Astrocyte of the spinal cord (primary cell): ENCODE measurements at places on chromosomes 6 and 20.
A peak's percentile ranks its signal among the peaks of the same experiment; 100 is the strongest.

- DNase-seq, result no peak
Measured at GRCh38 chr6:37375376-37375775, 21.6 kb downstream of the RNF8 start.

GRCh38 chr6:53822401-53823125 is 27.8 kb downstream of the LRRC1 start:
- DNase-seq, result no peak

GRCh38 chr20:38109591-38110524 is 55.2 kb downstream of the TGM2 start:
- peak; percentile 95 for DNase-seq

GRCh38 chr20:4041748-4042411 is 26.5 kb upstream of the RNF24 start:
- peak; percentile 95 for DNase-seq

DNA sequence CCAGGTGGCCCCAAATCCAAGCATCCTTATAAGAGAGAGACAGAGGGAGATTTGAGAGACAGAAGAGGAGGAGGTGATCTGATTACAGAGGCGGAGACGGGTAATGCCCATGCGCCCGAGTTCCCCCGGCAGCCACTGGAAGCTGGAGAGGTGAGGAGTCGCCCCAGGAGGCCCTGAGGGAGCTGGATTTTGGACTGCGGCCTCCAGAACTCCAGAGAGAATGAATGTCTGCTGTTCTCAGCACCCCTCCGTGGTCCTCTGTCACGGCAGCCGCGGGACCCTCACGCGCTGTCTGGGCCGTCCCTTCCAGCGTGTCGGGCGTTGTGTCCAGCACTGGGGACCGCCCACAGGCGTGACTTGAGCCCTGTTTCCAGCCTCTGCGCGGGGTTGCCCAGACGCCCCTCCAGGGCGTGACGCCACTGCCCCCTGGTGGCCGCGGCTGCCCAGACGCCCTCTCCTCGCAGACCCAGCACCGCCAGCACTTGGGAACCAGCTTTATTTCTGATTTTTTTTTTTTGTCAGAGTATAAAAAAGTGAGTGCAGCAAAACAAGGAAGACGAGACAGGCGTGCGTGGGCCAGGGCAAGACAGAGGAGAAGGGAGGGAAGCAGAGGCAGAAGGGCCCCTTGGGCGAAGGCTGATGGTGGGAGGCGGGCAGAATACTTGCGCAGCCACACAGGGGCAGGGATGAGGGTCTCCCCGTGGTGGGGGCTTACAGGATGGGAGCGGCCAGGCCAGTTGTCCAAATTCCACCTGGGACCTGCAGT is 4.1 kb upstream of the ZNF512B start:
- peak; percentile 78 for DNase-seq

DNA sequence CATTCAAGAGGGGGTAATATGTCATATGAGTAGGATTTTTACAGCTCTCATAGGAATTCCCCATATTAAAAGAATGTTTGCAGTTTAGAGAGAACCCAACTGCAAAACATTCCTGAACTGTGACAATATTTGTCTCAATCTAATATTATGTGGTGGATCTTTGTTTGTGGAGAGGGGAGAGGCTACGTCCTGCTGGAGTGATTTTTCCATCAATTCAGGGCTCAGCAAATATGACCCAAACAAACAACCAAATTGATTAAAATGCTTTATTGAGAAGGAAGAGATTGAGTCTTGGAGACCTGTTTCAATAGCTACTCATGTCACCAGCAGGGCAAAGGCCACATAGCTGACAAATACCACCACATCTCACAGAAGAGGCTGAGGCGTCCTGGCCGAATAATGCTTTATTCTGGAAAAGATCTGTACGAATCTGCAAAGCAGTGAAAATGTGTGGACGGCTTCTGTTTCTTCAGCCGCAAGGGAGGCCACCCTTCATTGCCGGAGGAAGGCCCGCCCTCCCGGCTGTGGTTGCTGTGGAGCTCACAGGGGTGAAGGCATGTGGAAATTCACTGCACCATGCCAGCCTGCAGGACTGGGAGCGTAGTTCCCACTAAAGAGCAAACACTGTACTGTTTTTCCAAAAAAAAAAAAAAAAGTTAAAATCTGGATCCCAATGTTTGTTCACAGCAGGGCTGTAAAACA is 89.7 kb upstream of the QKI start:
- DNase-seq, result peak; percentile 68

- no peak for DNase-seq
Measured at GRCh38 chr6:140561701-140562100, 1187.3 kb upstream of the CITED2 start.

DNA sequence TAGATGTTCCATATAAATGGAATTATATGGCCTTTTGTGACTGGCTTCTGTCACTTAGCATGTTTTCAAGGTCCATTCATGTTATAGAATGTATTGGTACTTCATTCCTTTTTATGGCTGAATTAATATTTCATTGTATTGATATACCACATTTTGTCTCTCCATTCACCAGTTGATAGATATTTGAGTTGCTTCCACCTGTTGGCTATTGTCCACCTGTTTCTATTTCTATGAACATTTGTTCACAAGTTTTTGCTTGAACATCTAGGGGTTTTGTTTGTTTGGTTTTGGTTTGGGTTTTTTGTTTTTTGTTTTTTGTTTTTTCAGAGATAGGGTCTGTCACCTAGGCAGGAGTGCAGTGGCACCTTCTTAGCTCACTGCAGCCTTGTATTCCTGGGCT is 23.2 kb downstream of the WFDC3 start:
- DNase-seq, result no peak

DNA sequence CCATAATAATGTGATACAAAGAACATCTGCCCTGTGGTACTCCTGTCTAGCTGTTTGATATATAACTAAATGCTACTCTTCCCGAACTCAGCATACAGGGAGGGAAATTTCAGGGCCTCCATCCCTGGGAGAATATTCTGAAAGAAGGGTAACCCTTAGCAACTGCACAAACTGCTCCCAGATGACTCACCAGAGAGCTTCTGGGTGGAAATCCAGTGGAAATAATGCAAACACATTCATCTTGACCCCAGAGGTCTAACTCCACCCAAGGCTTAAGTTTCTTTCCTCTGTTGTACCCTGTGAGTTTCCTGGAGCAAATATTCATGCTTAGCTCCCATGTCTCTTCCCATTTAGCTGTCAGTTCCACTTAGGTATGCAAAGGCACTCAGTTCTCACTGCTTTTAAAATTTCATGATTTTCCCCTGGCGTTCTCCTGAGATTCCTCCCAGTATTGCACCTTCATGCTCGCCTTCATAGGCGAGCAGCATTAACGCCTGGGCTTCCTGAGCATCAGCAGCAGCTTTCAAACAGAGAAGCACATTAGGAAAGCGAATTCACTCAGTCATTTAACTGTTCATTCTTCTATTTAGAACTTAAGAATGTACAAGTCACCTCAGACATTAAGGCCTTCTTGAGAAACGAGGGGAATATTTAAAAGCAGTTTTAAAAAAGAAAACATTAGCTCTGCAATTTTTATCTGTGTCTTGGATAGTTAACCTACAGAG is 43.8 kb upstream of the LAMA4 start:
- peak; percentile 97 for DNase-seq

DNA sequence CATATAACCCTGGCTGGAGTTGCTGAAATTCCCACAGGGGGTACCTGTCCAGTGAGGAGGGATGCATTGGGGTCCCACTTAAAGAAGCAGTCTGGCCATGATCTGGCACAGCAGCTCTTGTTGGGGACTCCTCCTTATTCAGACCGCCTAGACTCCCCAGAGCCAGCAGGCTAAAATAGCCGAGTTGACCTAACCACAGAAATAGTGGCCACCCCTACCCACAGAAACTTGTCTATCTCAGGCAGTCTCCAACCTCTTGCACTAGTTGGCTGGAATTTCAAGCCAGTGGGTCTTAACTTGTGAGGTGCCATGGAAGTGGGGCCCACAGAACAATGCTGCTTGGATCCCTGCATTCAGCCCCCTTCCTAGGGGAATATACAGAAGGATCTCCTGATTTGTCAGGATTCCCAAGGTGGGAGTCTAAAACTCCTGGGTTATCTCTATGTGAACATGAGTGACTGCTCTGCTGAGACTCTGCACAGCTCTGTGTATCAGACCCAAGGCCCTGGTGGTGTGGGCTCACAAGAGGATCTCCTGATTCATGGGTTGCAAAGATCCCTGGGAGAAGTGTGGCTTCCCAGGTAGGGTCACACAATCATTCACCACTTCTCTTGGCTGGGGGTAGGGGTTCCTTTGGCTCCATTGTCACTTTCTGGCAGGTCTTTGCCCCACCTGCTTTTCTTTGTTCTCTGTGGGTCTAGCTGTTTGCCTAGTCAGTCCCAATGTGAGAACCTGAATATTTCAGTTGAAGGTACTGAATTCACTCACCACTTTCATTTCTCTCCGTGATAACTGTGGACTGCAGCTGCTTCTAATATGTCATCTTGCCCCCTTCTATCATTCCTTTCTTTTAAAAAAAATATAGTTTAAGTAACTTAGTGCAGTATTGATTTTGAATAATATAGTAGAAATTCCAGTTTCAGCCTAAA is 65.5 kb upstream of the CLVS2 start:
- no peak for DNase-seq

DNA sequence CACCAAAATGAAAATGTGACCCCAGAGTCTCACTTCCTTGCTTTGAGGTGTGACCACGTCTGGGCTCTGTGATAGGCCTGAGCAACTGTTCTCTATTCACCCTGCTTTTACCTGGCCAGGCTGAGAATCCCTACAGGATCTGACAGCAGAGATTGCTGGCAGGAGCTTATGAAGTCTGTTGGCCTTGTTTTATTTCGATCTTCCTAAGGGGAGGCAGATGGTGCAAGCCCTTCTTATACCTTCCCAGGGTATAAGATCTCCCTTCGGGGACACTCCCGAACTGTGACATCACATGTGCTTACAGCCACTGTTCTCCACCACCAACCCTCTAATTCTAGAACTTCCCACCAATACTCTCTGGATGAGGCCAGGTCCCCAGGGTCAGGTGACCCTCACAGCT is 26.8 kb downstream of the MYT1 start:
- no peak for DNase-seq

DNA sequence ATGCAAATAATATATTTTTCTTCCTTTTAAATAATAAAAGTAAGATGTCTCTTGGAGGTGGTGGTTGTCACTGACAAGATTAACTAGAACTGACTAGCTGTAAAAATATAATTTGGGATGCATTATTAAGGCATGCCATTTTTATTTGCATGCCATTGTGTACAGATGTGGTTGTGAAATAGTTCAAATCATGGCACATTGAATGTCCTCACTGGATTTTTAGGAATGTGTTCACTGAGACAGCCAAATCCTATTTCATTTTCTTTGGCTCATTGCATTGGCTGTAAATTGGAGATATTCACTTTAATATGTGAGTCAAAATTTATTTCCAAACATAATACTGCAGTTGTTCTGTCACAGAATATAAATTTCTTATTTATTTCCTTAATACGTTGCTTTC is 62.3 kb downstream of the ESR1 start:
- DNase-seq, result no peak

- DNase-seq, result no peak
Measured at GRCh38 chr6:7512320-7512719, 29.2 kb upstream of the DSP start.
